ENCODE measurements at places on chromosomes 7 and 10.

DNA sequence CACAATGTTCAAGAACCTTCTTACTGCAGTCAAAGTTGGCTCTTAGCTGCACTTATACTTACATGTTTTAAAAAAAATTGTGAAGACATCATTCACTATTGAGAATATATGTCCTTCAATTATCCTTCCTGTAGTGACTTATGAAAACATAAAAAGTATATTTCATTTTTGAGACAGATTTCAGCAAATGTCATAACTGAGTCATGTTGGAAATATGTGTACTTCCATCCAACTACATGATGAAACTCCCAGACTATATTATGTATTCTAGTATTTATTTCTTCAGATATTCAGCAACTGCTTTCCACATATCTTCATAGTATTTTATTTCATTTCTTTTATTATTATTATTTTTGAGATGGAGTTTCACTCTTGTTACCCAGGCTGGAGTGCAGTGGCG lies 160.2 kb downstream of the ARHGAP12 start:
- no peak for DNase-seq

- no peak for DNase-seq
These were observed 113.5 kb downstream of the LARP4B start for GRCh38 chr10:818010-818409.

DNA sequence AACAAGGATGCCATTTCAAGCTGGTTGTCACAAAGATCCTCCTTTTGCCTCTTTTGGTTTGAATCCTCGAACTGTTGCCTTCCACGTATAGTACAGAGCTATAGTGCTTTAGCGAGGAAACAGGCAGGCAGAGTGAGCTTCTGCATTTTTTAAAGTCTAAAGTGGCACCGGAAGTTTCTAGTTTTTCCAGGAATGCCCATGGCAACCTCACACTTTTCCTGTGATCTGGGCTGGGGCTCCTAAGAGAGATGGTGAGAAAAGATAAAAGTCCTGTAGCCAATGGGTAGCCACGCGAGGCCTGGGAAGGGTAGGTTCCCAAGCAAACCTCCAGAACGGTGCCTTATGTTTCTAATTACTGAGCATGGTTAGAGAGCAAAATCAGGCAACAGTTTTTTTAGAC lies 76.7 kb downstream of the CALD1 start:
- no peak for DNase-seq

DNA sequence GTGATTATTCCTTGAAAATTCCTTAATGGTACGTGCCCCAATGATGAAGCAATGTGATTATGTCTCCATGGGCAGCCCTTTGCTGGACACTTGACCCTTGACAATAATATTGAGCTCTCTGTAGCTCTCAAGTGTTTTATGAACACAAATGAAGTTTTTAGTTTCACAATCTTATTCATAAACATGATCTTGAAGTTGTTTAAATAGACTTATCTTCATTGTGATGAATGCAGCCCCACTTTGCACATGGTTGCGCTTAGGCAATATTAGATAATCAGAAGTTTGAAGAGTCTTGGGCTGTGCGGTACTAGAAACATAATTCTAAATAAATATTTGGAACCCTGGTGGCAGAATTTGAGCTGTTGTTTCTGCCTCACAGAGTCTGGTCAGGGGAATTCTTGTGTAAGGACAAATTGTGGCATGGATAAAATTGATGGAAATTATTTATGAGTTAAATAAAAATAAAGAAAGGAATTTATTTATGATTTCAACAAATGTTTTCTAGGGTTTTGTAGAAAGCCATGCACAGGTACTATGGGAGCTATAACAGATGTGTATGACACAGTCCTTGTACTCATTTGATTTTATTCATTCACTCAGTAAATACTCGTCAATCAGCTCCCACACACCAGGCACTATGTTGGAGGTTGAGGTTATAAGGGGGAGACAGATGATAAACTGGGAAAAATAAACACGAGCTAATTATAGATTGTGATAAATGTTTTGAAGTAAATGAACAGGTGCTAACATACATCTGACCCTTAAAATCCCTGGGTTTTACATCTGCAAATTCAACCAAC lies 217.9 kb downstream of the GALNT17 start:
- no peak for DNase-seq

DNA sequence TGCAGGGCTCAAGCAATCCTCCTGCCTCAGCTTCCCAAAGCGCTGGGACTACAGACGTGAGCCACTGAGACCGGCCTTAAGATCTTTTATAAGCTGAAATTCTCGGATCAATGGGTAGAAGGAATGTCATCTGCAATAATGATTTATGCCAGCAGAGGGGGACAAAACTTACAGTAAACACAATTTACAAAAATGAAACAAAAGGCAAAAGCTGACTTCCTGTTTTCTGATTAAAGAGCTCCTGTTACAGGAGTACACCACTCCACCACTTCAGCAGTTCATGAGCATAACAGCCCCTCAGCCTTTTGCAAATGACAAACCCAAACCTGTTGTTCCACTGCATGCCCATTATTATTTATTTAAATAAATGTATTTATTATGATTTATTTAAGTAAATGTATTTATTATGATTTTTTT lies 88.5 kb upstream of the ATP6V0A4 start:
- no peak for DNase-seq

- no peak for DNase-seq
These were observed 42.0 kb downstream of the COL1A2 start for GRCh38 chr7:94436700-94437099.

GRCh38 chr7:79304711-79305110 lies 148.8 kb downstream of the MAGI2 start:
- no peak for DNase-seq

- no peak for DNase-seq
These were observed 591.6 kb upstream of the PFKP start for GRCh38 chr10:2475711-2476217.

DNA sequence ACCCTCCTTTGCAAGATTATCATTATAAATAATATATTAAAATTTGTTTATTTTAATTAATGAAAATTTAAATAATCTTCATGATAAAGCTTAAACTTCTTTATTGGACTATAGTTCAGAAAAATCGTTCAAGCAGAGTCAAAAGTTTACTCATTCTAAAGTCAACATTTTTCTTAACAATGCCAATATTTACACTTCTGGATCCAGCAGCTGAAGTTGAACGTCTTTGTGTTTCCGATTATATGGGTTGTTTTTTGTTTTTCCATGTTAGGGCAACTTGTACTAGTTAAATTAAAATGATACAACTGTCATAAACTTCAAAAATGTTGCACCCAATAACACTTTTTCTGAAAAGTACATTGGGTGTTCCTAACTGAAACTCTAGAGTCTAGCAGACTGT lies 43.8 kb downstream of the GRB10 start:
- no peak for DNase-seq

DNA sequence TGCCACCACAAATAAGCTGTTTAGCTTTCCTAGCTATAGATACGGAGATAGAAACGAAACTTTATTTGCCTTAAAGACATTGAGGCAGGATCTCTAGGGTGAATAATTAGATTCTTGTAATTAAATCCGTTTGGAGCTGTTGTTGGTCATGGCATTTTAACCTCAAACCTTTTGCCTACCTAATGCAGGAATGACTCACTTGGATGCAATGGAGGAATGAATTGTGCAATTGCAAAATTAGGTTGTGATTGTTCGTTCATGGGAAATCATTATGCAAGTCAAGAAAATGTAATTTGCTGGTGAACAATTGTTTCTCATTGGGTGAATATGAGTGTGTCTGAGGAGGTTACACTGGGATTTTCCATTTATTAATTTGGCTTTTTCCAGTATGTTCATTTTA lies 703.5 kb downstream of the GATA3 start:
- DNase-seq, result no peak

- peak; percentile 28 for DNase-seq
These were observed 18.8 kb downstream of the CHST15 start for GRCh38 chr10:124074501-124075109.

DNA sequence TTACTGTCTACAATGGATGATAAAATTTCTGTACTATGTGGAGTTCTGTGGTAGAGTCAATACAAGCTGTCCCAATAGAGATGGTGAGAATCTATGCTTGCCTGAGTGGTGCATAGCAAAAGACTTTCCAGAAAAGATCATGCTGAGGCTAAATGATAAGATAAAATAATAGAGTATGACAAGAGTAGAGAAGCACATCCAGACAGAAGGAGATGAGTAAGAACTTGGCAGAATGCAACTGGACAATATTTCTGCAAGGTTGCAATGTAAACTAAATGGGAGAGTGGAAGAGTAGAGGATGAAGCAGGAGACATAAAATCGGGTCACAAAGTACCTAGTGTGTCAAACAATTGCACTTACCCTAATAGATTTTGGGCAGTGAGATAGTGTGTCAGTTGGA lies 347.6 kb downstream of the MDFIC start:
- DNase-seq, result no peak

GRCh38 chr7:91045606-91046005 lies 218.6 kb upstream of the FZD1 start:
- DNase-seq, result no peak

DNA sequence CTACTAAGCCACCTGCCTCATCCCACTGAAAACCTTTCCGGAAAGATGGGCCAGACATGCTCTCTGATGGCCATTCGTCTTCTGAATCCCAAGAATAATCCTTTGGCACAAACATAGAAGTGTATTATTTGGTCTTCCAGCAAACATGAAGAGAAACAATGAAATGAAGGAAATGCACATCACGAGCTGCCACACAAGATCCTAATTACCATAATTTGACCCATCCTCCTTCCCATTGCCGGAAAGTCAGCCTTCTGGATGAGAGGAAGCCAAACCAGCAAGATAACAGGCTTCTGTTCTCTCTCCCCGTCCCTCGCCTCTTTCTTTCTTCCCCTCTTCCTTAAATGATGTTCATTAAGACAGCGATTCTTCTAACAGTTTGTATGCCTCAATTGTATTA lies 218.9 kb upstream of the KMT2E start:
- no peak for DNase-seq

DNA sequence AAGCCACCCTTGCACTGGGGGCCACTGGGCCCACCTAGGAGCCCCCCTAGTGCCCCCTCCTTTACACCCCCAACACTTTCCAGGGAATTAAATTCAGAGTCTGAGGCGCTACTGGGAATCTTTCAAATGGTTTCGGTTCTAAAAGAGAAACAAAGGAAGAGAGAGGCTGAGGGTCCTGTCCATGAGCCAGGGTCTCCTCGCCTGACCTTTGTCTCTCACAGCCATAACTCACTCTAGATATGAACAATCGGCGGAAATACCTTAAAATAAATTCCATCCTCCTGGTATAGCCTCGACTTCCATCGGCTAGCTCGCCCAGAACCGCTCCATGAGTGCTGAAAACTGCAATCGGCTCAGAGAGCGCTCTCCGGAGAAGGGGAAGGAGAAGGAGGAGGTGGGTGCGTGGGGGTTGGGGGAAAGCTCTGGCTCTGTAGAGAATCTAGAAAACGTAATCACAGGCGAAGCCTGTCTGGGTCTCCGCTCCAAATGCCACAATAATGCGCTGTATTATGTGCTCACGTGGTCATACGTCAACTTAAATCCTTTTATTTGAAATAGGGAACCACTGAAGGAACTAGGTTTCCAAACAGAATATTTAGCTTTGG lies 12.6 kb downstream of the HOXA4 start:
- DNase-seq, result no peak

GRCh38 chr7:134948246-134948645 lies 38.1 kb upstream of the AGBL3 start:
- no peak for DNase-seq

Measured in activated T-cell treated with anti-CD3 and anti-CD28 coated beads, Interleukin-2, amount 50 U/mL, for 48 hours (primary cell).